ENCODE measurements at places on chromosomes 5 and 9.
A peak's percentile ranks its signal among the peaks of the same experiment; 100 is the strongest.

DNA sequence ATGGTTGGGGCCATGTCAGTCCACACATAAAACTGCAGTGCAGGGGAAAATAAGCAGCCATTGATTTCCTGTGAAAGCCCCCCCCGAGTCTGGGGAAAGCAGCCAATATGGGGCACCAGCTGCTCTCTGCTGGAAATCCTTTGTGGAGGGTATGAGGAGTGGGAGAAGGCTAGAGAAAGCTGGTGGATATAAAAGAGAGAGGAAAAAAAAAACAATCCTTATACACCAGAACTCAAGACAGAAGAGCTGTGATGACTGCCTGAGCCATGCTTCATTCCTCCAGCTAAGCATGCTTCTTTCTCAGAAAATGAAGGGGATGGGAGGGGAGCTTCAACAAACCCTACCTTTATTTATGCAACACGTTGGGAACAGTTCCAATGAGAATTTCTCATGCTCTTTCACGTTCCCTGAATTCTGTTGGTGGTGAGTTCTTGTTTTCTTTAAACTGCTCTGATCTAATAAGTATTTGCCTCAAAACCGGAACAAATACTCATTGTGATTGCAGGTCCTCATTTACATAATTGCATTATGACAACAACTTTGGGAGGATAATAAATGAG lies 688.0 kb upstream of the SEMA6A start:
- DNase-seq: no peak

- DNase-seq: no peak
Observed at GRCh38 chr5:16733331-16734006, 116.7 kb upstream of the RETREG1 start.

DNA sequence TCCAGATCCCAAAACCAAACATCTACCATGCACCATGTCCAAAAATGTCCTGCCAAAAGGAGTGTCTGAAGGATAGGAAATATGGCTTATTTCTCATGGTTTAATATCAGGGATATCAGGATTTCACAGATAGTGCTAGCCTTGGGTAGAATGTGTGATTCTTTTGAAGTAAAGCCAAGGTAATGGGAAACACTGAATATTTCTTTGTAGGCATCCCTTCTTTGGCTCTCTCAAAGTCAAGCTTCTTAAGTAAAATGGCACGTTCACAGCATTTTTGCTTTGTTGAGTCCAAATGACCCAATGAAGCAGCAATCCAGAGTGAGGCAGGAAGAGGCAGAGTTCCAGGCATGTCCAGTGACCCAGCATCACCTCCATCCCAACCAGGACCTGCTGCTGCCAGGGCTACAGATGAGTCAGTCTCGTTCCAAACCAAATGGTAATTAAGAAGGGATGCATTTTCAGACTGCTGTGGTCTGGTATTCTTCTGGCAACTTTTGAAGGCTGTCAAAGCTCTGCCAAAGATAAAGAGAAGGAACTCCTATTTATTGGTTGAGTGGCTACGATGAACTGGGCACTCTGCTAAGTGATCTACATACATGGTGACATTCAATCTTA lies 678.8 kb upstream of the KLF4 start:
- DNase-seq: peak; percentile 83

GRCh38 chr5:55816342-55816741 lies 34.8 kb upstream of the IL31RA start:
- DNase-seq: peak; percentile 80

DNA sequence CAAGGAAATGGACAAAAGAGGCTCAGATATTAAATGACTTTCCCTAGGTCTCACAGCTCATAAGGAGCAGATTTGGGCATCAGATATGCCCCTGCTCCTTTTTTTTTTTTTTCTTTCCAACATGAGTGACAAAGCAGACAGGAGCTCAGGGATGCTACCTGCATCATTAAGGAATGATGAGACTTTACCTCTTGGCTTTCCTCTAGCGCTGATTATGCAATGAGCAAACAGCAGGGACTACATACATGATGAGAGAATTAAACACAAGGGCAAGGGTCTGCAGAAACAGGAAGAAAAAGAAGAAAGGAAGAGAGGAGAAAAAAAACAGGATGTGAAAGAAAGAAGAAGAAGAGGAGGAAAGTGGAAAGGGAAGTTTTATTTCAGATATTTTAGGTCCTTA lies 179.9 kb downstream of the PPP2R2B start:
- no peak for DNase-seq

DNA sequence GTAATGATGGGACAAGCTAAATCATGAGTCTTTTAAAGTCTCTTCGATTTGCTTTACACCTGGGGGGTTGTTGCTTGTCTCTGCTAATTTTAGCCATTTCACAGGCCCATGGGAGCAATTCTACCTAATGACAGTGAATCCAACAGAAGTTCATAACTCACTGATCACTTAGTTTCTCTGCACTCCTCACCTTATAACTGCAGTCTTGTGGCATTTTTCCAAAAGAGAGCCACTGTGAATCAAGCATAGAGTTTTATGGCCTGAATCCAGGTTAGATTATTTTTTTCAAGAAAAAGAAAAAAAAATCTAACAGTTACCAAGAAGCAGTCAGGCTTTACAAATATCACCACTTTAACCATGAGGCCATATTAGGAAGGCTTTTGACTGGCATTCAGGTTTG lies 1.5 kb upstream of the IL7R start:
- no peak for DNase-seq

Data from GM03348 (cell line).